ENCODE measurements at places on chromosomes 3 and 15. TPM values are rescaled to one million over a fixed set of nuclear protein-coding genes. Genes with fewer than 3 reads are reported as not detected.

Gene GPR62
- total RNA-seq = not detected

Gene TM4SF18
- not detected for total RNA-seq

Gene IFRD2
- 100 TPM for total RNA-seq

Gene PRSS50
- total RNA-seq = not detected

Gene NR1I2
- 0.40 TPM for total RNA-seq

Gene CLRN1
- total RNA-seq = not detected

Gene CRYGS
- 1.6 TPM for total RNA-seq

Gene COLQ
- 1.3 TPM for total RNA-seq

Gene WDR93
- not detected for total RNA-seq

Gene CALML4
- total RNA-seq = 9.2 TPM

Gene NEO1
- total RNA-seq = 8.0 TPM

Gene LTF
- total RNA-seq = not detected

Gene CCDC54
- total RNA-seq = not detected

Gene PLIN1
- total RNA-seq = 0.39 TPM

Gene COL6A5
- not detected for total RNA-seq

Gene KNG1
- total RNA-seq = not detected

Gene NT5DC2
- total RNA-seq = 35.6 TPM

Gene CLDN16
- total RNA-seq = not detected

Gene CNOT10
- total RNA-seq = 76.9 TPM

Gene PGBD4
- total RNA-seq = 2.4 TPM

Gene IGF2BP2
- total RNA-seq = 0.54 TPM

Gene TNFAIP8L3
- not detected for total RNA-seq

Gene ESYT3
- 0.37 TPM for total RNA-seq

Gene KPNA1
- total RNA-seq = 37.5 TPM

Gene TMCO5A
- not detected for total RNA-seq

Gene IL5RA
- 0.30 TPM for total RNA-seq

Gene ANO10
- 9.4 TPM for total RNA-seq

Gene TBC1D5
- 53.9 TPM for total RNA-seq

Gene CHAC1
- 32.2 TPM for total RNA-seq

Gene SCG3
- total RNA-seq = not detected

Gene UBA3
- 72.2 TPM for total RNA-seq

Gene SKOR1
- 0.16 TPM for total RNA-seq

Gene GOLGA6L7
- total RNA-seq = not detected

Gene DISP2
- total RNA-seq = 0.02 TPM

Gene NOX5
- not detected for total RNA-seq

Gene COL8A1
- not detected for total RNA-seq

Gene TAGLN3
- 3.5 TPM for total RNA-seq

Gene GP9
- total RNA-seq = not detected

Gene ABI3BP
- not detected for total RNA-seq

Gene CCR8
- 0.75 TPM for total RNA-seq

Gene SACM1L
- 34.2 TPM for total RNA-seq

Gene GRK7
- total RNA-seq = not detected

Gene RTP1
- not detected for total RNA-seq

Gene MBNL1
- total RNA-seq = 317 TPM

Gene CCRL2
- total RNA-seq = 1.0 TPM

Gene MED12L
- 3.0 TPM for total RNA-seq

Measured in activated CD4-positive, alpha-beta T cell treated with anti-CD3 and anti-CD28 coated beads for 36 hours (primary cell).